ENCODE measurements at places on chromosomes 12 and 14.

- no peak for DNase-seq
Measured at GRCh38 chr14:91021991-91022621, 38.3 kb downstream of the RPS6KA5 start.

GRCh38 chr12:116319898-116320621 is 42.6 kb upstream of the MED13L start:
- DNase-seq, result no peak

GRCh38 chr12:111298582-111299436 is 70.1 kb downstream of the PHETA1 start:
- DNase-seq, result peak; percentile 60

DNA sequence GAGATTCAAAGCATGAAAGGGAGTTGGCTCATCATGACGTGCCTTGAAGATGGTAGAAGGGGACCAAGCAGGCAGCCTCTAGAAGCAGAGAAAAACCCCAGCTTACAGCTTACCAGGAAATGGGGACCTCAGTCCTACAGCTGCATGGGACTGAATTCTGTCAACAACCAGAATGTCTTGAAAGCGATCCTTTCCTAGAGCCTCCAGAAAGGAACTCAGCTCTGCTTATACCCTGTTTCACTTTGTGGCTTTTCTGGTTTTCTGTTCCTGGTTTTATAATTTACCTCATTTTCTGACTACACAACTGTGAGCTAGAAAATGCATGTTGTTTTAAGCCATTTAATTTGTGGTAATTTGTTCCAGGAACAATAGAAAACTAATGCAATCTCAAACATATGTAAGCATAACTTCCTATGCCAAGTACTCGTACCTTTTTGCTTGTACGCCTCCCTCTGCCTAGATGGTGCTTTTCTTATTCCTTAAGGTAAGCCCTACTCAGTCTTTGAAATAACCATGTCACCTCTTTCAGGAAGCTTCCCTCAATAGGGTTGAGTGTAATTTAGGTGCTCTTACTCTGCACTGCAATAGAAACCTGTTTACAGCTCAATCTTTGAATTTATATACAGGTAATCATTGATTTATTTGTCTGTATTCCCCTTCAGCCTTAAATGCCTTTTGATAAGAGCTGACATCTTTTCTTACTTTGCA is 348.8 kb downstream of the TMEM117 start:
- no peak for DNase-seq

DNA sequence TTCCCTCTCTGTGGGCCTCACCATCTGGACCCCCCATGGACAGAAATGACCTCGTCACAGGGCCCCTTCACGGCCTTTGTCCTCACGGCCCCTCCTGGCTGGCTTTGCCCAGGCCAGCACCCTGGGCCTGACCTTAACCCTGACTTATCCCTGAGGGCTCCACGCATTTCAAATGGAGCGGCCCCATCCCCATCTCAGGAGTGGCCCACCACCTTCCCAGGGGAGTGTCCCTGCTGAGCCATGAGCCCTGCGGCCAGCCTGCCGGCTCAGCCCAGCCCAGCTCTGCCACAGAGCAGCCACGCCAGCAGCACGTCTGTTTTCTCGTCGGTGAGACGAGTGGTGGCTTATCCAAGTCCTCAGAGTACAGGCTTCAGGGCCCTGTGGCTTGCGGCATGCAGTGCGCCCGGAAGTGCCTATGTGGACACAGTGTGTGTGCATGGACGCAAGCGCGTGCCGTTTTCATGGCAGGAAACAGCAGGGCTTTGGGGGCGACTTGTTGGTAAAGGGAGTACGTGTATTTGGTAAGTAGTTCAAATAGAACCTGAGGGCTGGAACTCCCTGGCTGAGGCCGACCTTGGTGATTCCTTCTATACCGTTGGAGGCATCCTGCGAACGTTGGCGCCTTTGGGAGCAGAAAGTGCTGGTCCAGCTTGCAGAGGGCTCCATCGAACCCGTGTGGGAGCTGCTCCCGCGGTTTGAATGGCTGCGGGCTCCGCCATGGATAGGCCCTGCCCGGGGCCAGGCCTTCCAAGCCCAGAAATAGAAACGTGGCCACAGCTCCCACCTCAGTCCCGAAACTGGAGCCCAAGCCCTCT is 52.1 kb downstream of the LRCOL1 start:
- DNase-seq, result peak; percentile 65

DNA sequence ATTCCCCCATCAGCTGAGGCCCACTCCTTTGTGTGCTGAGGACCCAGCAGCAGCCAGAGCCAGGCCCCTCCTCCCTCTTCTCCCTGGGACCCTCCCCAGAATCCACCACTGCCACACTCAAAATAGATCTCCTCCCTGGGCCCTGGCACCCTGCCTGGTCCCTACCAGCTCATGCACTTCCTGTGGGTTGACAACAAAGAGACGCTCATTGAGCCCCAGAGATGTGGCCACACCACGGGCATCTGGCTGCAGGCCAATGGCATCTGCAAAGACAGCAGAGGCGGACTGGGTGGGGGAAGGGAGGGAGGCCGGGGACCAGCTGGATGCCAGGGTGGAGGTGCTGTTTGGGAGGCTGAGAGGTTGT is 16.0 kb upstream of the ENDOU start:
- DNase-seq, result peak; percentile 100

- no peak for DNase-seq
Measured at GRCh38 chr12:13024531-13024916, 19.7 kb upstream of the FAM234B start.

DNA sequence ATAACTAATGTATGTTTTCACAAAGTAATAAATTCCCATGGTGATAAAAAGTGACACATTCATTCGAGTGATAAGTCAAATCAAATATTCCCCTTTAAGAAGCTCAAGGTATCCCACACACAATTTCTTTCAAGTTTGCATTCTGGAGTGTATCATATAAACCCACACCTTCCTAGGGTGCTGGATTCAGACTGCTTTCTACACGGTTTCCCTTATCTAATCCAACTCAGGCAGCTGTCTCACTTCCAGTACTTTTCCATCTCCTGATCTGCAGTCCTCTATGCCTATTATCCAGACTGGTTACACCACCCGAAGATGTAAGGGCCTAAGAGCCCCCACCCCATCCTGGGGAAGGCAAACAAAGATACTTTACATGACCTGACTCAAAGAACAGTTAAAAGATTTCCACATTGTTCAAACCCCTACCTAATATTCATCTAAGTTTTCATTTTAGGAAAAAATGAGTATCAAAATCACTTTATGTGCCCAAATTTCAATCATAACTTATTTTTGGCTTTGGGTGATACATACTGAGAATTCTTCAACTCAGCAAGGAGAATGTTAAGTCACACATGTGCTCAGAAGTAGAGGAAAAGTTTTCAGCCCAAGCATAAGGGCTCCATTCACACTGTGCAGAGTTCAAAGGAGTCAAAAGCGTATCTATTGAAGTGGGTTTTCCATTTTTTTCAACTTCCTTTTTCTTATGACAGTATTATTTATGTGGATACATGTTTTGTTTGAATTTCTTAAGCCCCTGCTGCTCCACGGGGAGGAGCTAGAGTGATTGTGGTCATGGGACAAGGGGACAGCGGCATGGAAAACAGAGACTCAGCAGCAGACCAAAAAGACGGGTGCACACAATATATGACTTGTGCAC is 41.8 kb downstream of the CORO1C start:
- peak; percentile 79 for DNase-seq

GRCh38 chr12:26471560-26471959 is 276.2 kb downstream of the SSPN start:
- DNase-seq, result no peak

DNA sequence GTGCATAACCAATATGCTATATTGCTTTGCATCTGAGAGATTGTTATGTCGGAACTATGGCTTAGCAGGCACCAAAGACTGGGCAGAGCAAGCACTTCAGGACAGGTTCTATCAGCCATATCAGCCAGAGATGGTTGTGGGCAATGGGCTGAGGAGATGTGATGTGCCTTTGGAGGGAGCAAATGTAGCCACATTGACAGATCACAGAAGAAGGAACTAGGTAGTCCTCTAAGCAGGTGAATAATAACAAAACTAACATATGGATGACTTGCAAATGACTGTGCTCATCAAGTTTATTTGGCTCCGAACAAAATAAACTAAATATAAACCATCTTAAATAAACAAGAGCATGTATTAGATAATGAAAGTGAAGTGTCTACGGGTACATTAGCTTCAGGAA is 291.7 kb downstream of the RMST start:
- peak; percentile 82 for DNase-seq

GRCh38 chr12:50397117-50397650 is 775 bp upstream of the FAM186A start:
- DNase-seq, result no peak

DNA sequence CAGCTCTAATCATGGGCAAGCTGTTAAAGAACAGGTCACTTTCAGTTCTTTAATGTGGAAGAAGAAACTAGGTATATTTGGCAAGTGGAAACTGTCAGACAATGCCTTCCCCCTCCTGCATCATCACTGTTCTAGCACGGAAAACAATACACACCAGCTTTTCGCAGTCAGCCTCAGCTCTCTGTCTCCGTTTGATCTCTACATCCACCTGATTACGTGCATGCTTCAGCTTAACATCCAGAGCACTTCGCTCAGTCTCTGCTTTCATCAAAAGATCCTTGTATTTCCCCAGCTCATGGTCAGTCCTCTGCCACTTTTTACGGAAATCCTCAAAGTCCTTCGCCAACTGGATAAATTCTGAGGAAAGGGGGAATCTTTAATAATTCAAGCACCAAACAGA is 19.0 kb downstream of the RACGAP1 start:
- DNase-seq, result no peak

- no peak for DNase-seq
Measured at GRCh38 chr14:100675699-100676684, 50.7 kb upstream of the DLK1 start.

DNA sequence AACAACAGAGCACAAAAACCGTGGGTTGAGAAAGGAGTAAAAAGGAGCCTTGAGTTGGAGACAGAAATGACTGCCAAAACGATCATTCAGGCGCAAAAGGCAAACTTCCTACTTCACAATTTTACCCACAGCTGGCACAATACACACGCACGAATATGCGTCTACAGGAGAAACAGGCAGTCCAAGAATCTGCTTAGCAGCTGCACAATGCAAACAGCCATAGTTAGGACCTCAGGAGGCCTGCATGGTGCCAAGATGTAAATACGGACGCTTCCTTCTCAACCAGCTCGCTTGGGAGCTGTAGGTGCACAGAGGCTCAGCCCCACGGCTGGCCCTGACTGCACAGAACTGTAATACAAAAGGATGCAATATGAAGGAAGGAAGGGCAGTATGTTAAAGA is 250.1 kb upstream of the CAND1 start:
- DNase-seq, result peak; percentile 43

DNA sequence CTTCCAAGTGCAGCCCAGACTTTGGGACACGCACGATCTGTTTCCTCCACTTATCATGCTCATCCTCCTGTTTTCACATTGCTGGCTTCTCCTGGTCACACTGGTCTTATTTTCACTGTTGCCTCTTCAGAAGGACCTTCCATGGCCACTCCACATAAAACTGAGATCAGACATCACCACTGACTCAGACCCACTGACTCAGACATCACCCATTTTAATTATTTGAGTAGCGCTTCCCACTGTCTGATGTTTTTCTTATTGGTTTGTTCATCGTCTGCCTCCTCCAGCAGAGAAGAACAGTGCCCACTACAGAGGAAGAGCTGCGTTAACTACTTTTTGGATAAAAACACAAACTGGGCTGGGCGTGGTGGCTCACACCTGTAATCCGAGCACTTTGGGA is 270.5 kb upstream of the PWP1 start:
- no peak for DNase-seq

DNA sequence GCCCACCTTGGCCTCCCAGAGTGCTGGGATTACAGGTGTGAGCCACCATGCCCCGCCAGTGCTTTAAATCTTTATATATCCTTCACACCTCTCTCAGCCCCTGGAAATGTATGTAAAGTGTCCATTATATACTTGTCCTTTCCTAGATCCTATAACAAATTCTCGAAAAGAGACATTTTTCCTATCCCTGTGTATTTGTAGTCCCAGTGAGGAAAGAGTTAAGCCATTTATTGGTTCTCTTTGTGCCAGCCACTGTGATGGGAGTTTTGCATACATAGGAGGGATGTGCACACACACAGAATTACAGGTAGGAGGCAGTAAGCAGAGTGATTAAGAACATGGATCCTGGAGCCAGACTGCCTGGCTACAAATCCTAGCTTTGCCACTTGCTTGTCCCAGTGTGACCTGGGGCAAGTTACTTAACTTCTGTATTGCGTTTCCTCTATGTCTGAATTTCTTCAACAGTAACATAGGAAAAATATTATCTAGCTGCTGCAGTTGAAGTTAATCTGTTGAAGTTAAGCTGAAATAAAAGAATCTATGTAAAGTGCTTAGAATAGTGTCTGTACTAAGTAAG is 2.1 kb upstream of the RABGGTA start:
- peak; percentile 26 for DNase-seq

DNA sequence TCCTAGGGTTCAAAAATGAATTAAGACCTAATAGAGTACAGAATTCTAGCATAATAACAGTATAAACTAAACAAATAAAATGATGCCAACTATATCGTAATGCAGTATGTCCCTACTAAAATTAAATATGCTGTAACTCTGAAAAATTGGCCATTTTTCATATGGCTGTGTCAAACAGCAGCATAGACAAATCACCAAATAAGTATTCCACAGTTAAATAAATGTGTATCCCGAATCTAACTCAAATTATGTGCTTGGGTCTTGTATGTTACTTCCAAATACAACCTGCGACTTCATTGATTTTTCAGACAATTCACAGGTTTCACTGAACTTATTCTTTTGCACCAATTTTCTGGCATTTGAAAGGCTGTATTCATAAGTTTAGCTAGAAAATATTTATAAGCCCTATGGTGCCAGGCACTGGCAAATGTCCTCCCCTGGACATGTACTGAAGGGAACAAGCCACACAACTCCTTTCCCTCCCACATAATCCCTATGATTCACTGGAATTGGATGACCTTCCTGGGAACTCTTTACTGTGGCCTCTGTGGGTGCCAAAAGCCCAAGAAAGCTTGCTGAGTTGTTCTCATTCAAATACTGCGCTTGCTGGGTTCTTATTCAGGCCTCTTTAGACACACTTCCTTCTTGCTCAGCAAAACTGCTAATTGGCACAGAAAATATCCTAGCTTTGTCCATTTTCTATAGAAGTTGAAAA is 108.8 kb downstream of the KITLG start:
- DNase-seq, result no peak

DNA sequence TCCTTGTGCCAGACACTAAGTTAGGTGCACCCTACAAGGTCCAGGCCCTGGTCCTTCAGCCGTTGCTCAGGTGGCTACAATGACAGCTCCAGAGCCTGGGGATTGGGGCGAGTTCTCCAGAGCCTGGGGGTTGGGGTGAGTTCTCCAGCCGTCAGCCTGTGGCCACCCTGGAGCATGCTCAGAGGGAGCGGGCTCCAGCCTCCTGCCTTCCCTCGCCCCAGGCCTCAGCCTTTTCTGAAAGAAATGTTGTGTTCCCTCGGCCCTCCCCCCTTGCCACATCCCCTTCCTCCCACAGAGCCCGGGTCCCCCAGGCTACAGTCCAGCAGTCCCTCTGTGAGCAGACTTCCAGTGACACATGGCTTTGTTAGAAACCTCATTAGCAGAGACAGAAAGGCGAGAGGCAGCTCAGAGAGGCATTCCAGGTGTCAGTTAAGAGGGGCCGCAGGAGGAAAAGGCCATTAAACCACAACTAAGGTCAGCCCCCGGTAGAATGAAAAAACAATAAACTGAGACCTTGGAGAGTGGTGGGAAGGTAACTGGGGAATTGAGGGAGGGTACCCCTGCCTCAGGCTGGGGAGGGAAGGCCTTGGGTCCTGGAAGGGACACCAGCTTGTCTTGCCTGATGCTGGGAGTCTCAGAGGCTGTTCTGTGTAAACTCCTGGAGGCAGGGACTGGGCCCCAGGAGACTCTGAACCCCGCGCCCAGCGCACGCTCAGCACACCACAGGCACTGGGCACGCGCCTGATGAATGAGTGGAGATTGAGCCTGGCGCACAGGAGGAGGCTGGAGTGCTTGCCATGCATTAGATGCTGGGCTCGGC is 23.1 kb upstream of the COL2A1 start:
- no peak for DNase-seq

Measured in DMS53 (cell line).